ENCODE measurements at places on chromosomes 16 and 17.

DNA sequence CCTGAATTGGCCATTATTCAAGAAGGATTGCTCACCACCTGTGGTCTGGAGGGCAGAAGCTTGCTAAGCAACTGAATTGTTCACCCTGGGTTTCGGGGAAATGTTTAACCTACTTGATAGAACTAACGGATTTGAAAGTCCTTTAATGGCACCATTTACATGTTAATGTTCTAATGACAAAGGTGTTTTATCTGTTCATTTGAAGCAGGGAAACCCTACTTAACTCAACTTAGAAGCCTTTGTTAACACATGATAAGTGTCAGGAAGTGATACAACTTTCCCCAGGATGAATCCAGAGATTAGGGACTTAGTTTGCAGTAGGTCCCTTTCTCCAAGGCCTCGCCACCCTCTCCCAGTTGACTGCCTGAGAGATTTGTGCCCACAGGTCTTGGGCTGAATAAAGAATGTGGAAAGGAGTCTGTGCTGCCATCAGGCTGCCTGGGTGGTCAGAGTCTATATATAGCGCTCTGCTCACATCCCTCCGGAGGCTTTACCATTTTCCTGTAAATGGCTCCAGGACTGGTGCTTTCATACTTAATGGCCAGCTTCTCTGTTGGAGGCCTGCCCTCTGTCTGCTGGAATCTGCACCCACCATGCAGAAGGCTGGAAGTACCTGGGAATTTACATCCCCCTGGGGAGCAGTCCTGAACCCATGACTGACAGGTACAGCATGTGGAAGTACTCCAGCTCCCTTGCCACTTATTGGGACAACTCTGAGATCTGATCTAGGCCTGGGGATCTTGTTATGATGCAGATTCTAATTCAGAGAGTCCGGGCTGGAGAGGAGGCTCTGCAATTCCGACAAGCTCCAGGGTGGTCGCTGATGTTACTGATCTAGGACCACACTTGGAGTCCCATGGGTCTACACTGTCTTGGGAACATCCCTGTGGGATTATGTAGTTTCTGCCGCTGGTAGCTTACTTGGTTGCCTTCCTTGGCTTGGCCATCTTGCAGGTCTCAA, 99.9 kb downstream of the ASIC2 start:
- DNase-seq, result no peak

GRCh38 chr17:39715375-39716072, 14.8 kb downstream of the MIEN1 start:
- DNase-seq, result no peak

DNA sequence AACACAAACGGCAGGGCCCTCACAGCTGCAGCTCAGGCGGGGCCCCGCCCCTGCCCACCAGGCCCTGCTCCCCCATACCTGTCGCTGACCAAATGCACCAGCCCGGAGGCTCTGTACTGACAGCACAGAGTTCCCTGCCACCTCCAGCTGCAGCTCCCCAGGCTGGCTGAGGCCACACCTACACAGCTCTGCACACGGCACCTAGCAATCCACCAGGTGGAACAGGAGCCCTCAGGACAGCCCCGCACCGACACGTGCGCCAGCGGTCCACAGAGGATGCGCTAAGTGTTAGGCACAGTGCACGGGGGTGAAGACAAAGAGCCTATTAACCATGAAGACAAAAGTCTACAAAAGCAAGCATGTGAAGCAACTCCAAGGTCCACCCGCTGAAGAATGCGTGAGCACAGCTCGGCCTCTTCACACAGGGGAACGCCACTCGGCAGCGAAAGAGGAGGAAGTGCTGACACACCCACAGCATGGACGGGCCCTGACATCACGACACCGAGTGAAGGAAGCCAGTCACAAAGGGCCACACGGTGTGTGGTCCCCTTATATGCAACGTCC, 5.4 kb downstream of the ZCCHC14 start:
- no peak for DNase-seq

GRCh38 chr17:77924757-77925336, 33.7 kb upstream of the TNRC6C start:
- no peak for DNase-seq

DNA sequence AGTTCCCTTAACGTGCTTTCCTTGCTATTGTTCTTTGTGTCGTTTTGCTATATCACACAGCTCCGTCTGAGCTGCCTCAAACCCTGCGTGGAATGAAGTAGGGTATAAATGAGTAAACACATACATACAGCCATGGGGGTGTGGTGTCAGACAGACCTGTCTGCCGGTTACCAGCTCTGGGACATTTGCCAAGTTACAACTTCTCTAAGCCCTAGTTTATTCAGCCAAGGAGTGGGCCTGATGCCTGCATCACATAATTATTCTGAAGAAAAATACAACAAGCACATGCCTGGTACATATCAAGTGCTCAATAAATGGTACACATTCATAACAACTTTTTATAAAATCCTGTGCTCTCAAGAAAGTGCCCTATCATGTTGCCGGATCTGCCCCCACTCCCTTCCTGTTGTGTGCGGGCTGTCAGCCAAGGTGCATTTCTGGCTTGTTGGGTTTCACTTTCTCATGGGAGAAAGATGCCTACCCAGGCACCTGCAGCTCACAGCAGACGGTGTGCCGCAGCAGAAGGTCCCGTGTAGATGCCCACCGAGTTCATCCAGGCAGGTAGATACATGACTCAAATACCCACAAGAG, 30.5 kb downstream of the SMPD3 start:
- DNase-seq, result peak; percentile 74

- no peak for DNase-seq
These were observed 8.2 kb upstream of the MMP2 start for GRCh38 chr16:55470533-55471371.

- no peak for DNase-seq
These were observed 52.6 kb downstream of the PRKCA start for GRCh38 chr17:66354981-66355380.

DNA sequence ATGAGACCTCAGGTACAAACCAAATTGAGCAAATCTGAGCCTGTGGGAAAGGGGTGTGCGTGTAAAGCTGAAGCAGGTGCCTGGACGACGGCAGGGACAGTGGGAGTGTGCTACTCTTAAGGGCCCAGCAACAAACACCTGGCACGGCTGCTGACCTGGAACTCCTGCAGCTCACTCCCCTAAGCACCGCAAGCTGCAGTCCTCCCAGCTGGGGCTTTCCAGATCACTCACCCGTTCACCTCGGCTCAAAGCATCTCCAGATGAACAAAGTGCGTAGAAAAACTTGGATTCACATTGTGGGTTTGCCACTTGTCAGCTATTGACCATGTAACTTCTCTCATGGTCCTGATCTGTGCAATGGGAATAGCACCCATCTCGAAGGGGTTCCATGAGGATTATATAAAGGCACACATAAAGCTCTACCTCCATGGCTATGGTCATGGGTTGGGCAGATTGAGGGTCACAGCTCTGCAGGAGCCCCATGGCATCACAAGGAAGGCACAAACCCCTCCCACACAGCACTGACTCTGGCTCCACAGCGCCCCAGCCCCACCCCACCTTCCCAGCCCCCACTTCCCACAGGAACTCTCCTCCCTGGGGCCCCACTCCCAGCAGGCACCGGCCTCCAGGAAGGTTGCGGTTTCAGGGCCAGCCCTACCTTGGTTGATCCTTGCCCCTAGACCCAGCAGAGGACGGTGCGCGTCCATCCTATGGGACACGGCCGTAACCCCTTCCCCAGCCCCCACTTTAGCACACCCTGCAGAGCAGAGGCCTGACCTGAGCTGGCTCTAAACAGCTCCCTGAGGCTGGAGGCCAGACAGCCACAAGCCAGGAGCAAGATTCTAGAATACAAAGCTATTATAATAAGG, 21.9 kb downstream of the ST3GAL2 start:
- DNase-seq, result peak; percentile 78

DNA sequence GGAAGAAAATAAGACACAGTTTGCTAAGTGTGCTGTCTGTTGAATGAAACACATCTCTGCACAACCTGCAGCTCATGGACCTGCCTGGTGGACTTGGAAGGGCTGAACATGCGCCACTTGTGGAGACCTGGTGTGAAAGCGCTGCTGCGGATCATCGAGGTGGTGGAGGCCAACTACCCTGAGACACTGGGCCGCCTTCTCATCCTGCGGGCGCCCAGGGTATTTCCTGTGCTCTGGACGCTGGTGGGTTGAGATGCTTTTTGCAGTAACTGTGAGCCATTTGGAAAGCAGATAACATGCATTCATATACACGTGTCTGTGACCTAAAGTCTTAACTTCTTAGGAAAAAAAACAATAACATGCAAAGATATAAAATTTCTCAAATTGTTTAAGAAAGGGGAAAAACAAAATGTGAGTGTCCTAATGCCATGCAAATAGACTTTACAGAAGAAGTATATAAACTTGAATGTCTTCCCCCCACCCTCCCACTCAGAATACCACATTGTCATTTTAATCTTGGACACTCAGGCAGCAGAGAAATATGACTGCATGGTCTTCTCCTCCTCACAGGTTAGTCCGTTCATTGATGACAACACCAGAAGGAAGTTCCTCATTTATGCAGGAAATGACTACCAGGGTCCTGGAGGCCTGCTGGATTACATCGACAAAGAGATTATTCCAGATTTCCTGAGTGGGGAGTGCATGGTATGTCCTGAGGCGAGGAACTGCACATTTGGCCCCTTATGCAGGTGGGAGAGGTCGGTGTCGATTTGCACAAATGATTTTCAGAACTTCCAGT, 65.6 kb downstream of the SEC14L1 start:
- no peak for DNase-seq

DNA sequence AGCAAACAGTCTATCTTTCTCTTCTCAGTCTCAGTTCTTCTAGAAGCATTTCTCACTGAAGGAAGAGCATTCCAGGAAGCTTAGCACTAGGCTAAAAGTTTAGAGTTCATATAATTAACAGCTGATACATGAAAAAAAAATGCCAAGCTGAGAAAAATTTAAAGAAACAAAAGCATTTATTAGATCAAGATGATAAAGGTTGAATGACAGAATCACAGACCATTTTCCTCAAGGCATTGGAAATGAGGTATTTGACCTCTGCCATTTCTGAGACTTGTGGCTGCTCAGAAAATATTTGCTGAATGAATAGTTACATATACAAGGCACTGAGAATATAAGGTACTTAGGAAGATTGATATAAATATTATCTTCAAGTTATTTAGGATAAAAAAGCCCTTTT, 901.6 kb upstream of the GOT2 start:
- no peak for DNase-seq

DNA sequence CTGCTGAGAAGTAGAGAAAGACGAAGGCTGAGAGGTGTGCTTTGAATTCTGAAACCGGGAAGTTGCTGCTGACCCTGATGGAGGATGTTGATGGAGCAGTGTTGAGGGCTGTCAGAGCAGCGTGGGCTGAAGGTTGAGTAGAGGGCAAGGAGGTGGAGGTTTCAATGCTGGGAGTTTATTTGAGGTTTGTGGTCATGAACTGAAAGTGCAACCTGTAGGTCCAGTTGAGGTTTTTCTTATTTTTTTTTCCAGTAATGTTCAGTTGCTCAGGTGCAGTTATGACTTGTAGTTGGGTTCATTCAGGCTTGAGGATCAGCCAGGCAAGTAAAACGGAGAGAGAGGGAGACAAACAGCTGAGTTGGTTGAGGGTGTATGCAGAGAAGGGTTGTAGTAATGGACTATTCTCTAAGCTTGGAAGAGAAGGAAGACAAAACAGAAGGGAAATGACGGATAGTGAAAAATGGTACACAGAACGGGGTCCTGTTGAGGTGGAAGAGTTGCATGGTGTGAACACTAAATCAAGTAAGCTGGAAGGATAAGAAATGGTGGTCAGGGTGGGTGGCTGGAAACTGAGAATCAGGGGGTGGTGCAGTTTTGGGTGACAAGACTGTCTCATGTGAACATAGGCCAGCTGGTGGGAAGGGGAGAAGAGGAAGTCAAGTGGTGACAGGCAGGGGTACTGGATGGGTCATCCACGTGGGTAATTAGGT, 8.7 kb upstream of the UBE2G1 start:
- peak; percentile 71 for DNase-seq

GRCh38 chr17:48671697-48672171, 45.6 kb upstream of the HOXB9 start:
- DNase-seq, result peak; percentile 69

DNA sequence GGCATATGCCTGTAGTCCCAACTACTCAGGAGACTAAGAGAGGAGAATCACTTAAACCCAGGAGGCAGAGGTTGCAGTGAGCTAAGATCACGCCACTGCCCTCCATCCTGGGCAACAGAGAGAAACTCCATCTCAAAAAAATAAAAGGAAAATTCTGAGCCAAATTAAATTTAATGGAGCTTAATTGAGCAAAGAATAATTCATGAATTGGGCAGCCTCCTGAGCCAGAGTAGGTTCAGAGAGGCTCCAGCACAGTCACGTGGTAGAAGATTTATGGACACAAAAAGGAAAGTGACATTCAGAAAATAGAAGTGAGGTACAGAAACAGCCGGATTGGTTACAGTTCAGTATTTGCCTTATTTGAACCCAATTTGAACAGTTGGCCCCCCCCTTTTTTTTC, 10.9 kb downstream of the VPS35L start:
- no peak for DNase-seq

DNA sequence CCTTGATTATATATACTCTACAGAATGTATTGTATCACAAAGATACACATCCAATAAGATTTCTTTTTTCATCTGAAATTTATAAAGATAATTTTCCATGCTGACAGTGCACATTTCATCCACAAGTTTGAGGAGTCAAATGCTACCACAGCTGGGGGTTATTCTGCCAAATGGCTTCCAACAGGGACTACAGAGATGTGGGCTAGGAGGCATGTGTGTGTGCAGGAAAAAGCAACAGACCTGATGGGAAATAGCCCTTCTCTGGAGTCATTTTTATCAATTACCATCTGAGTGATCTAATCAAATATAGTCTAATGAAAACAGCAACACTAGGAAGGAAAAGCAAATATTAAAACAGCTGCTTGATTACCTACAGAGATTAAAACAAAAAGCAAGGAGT, 290.5 kb downstream of the CEP112 start:
- DNase-seq, result no peak

DNA sequence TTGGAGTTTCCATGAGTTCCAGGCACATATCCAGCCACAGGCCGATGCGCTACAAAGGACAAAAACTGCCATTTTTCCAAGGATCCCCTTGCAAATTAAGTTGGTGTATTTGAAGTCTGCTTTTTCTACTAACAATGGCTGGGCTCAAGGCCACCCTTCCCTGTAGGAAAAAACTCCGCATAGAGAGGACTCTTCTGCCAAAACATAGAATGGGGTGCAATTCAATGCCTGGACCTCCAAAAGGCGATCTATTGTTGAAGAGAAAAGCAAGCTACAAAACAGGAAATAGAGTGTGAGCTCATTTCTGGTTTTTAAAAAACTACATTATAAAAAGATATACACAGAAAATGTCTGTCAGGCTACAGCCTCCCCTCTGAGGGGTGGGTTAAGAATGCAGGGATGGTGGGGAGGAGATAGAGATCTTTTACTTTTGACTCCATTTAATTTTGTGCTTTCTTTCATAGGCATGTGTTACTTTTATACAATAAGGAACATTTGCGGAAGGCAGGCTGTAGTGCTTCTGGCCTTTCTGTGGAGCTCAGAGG, 22.9 kb upstream of the PRSS54 start:
- DNase-seq, result no peak

GRCh38 chr17:17668775-17669579, 12.3 kb upstream of the RAI1 start:
- no peak for DNase-seq

- no peak for DNase-seq
These were observed 35.8 kb upstream of the IL34 start for GRCh38 chr16:70610273-70611223.

All from GM10248 (cell line).